ENCODE measurements at places on chromosomes 12 and 14.
A peak's percentile ranks its signal among the peaks of the same experiment; 100 is the strongest.

DNA sequence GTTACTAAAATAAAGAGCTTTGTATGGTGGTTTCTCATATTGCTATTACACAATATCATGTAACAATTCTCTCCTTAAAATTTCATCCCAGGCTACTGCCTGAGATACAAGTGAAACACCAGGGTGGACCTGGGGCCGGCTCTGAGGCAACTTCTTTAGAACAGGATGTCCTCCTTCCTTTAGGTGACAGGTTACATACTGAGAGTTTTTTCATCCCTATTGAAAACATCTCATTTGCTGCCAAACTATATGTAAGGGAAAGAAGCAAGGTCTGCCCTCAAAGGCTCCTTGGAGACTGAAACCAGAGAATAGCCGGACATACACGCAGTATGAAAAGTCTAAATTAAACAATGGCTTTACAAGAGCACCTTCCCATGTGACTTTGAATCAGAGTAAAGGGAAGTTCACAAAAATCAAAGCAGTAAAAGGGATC is 139.9 kb downstream of the DUSP6 start:
- no peak for DNase-seq

DNA sequence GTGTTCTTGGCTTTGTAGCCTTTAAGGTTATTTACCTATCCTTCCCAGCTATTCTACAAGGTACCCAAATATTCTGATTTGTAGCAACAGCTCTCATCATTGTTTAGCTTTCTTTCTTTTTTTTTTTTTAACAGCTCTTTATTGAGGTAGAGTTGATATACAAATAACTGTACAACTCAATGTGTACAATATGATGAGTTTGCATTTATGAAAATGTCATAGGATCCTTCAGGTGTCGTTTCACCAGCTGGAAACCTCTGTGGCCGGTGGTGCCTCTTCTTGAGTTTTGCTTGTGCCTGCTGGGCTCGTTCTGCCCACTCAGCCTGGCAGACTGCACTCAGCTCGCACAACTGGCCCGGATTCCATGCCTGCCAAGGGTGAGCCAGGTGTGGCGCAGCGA is 26.9 kb upstream of the TBPL2 start:
- DNase-seq, result no peak

GRCh38 chr14:75342762-75343599 is 64.4 kb downstream of the FOS start:
- no peak for DNase-seq

DNA sequence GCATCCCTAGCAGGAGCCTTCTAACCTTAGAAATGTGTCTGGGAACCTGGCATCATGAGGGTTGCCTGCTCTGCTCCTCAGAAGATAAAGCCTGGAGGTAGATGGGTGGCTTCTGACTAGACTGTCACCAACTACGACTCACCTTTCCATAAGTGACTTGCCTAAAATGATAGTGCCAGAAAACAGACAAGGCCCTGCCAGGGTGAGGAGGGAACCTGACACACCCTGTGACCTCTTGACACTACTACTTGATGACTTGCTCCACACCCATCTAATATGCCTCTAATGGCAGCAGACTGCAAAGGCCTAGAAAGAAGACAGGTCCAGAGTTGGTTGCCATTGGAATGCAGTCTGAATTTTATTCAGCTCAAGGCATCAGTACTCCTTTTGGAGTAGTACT is 9.4 kb downstream of the RNF41 start:
- DNase-seq, result no peak

GRCh38 chr12:65699251-65699650 is 125.0 kb upstream of the HMGA2 start:
- DNase-seq, result no peak

GRCh38 chr12:53924521-53925405 is 13.9 kb upstream of the HOXC13 start:
- DNase-seq, result no peak

- no peak for DNase-seq
These were observed 29.6 kb downstream of the PMCH start for GRCh38 chr12:102167821-102168604.

- no peak for DNase-seq
These were observed 1.1 kb upstream of the BCDIN3D start for GRCh38 chr12:49843876-49844437.

GRCh38 chr12:52086366-52086765 is 6.9 kb downstream of the SMIM41 start:
- no peak for DNase-seq

DNA sequence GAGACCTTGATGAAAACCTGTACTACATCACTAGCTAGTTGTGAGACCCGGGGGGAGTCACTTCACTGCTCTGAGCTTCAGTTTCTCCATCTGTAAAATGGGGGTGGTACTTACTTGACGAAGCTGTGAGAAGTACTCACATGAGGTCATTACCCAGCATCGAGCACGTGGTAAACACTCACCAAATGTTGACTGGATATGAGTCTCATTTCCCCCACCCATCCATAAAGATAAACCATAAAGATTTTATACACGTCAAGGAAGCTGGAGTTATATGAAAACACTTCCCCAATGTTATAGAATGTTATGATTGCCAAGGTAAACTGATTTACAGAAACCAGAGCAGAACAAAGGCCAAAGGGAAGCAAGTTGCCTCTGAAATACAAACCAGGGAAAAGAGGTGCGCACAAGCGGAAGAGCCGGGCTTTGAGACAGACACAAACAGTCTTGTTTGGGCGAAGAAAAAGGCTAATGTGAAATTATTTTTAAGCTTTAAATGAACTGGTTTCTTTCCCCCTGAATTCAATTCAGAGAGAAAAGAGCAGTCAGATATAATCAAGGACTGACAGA is 536.8 kb downstream of the MED13L start:
- DNase-seq, result no peak

DNA sequence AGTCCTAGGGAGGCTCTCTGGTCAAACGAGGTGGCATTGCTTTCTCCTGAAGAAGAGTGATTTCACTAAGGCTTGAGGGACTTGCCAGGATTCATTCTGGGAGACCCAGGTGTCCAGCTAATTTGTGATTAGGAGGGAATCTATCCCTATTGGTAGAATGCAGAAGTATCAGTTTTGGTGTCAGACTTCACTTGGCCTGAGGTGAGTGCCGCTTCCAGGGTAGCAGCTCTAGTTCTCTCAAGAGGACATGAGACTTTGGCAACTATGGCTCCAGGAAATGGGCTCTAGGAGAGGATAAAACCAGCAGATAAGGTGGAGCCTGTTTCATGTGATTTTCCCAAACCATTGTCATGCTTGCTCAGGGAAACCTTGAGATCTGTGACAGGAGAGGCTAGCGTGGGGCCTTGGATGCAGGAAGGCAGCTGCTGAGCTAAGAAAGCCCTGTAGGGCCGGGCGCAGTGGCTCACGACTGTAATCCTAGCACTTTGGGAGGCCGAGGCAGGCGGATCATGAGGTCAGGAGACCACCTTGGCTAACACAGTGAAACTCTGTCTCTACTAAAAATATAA is 11.6 kb upstream of the TMEM117 start:
- DNase-seq, result no peak

GRCh38 chr14:103811189-103811588 is 36.2 kb downstream of the PPP1R13B start:
- no peak for DNase-seq

GRCh38 chr14:23578560-23579310 is at the start of gene JPH4:
TSS of gene JPH4 (minus strand) at chr14:23578790. CDS start at chr14:23577453, 1,337 bp downstream.
- DNase-seq, result peak; percentile 50

GRCh38 chr14:81348061-81348460 is 52.1 kb downstream of the STON2 start:
- no peak for DNase-seq

GRCh38 chr12:44287545-44287944 is 451.7 kb downstream of the TMEM117 start:
- no peak for DNase-seq

- no peak for DNase-seq
These were observed 4.7 kb upstream of the KANSL2 start for GRCh38 chr12:48686615-48687334.

- DNase-seq, result no peak
These were observed 18.4 kb downstream of the PWP1 start for GRCh38 chr12:107704041-107704440.

- DNase-seq, result no peak
These were observed 26.5 kb upstream of the CORO1C start for GRCh38 chr12:108757856-108758255.

DNA sequence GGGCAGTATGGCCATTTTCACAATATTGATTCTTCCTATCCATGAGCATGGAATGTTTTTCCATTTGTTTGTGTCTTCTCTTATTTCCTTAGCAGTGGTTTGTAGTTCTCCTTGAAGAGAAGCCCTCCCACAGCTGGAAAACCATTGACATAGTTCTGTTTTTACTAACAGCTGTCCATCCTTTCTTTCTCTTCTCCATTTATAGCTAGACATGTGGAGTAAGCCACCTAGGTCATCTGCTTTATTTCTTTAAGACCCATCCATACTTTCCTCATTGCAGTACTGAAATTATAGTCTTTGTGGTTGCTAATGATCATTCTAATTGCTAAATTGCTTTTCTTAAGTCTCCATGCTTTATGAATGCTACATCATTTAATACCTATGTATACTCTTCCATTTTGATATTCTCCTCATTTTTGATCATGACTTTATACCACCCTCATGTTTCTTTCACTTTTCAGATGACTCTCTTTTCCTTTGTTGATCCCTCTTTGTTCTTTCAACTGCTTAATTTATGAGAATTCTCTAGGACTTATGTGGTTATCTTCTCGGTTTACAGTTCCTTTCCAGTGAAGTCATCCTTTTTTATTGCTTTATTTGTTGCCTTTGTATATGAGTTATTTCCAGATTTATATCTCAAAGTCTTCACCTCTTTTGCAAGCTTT is 114.2 kb downstream of the PCNX1 start:
- no peak for DNase-seq

GRCh38 chr14:23389396-23389795 is 12.6 kb downstream of the CMTM5 start:
- DNase-seq, result no peak

- DNase-seq, result no peak
These were observed 8.3 kb upstream of the KLRK1 start for GRCh38 chr12:10398168-10398567.

GRCh38 chr12:24373004-24373403 is 423.5 kb upstream of the SOX5 start:
- no peak for DNase-seq

DNA sequence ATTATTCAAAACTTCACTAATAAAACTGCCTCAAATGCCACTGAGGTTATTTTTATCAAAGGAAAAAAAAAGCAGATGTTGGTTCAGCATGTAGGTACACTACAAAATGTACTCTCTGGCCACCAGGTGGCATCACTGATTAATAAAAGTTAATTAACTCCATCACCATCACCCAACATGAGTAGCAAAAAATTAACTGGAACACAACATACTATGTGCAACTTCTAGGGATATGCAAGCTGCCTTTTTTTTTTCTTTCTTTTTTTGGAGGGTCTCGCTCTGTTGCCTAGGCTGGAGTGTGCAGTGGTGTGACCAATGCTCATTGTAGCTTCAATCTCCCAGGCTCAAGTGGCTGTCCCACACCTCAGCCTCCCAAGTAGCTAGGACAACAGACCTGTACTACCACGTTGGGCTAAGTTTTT is 43.8 kb upstream of the NR2C1 start:
- DNase-seq, result no peak

DNA sequence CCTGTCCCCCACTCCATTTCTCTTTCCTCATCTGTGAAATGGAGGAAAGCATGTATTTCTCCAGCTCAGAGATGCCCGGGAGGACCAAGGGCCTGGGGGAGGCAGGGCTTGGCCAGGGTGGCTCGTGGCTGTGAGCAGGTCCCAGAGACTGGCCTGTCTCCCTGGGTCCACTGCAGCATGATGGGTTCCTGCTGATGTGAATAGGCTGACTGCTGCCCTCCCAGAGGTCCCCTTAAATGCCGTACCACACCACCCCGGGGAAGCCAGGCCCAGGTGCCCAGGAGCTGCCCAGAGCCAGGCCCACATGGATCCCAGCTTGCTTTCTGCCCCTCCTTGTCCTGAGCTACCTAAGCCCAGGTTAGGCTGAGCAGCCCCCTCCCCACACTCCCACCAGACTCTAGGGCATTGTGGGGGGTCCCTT is 158.2 kb upstream of the C14orf180 start:
- no peak for DNase-seq

GRCh38 chr12:24488091-24488596 is 460.8 kb downstream of the BCAT1 start:
- DNase-seq, result no peak

DNA sequence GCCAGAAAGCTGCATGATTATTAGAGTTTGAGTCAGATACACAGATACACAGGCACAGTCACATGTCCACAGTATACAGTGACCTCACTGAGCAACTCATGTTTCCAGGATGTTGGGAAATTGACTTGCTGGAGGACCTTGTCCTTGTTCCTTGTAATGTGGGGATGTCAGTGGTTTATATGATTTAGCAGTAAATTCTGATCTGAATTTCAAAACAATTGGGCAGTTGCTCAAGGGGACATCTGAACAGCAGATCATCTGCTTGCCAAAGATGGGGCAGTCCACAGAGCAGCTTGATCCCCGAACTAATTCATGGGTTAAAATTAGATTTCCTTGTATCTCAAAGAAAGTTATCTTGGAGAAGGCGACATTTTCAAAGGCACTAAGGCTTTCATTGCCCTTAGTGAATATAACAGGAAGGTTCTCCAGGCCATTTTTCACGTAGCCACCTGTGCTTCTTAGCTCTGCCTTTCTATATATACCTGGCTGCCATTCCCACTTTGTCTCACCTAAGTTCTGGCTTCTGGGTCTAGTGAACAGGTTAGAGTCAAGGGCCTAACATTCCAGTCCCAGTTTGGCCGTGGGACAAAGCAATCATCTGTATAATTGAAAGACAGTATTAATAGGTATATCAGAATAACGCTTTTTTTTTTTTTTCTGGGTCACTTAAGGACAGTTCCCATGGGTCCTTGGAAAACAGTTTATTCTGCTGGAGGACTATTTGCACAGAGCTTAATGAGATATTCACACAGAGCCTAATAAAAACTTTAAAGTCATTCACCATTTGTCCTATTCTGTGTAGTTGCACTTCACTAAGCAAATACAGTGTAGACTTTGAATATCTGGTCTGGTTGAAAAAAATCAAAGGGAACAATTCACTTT is 64.9 kb upstream of the STRN3 start:
- no peak for DNase-seq

- DNase-seq, result no peak
These were observed 133.1 kb downstream of the TMEM30B start for GRCh38 chr14:61147831-61148549.

- no peak for DNase-seq
These were observed 189.7 kb downstream of the ETV6 start for GRCh38 chr12:11839091-11839641.

GRCh38 chr12:29609431-29610215 is 112.1 kb upstream of the OVCH1 start:
- no peak for DNase-seq

GRCh38 chr12:128543460-128543859 is 276.5 kb downstream of the TMEM132C start:
- DNase-seq, result no peak
